ENCODE measurements at places on chromosomes 2 and 18. TPM values are rescaled to one million over a fixed set of nuclear protein-coding genes. Genes with fewer than 3 reads are reported as not detected.

The DAW1 gene
- not detected for total RNA-seq

The CPO gene
- not detected for total RNA-seq

The SCG2 gene
- 0.59 TPM for total RNA-seq

The RNF138 gene
- 8.3 TPM for total RNA-seq

The OTOS gene
- total RNA-seq = not detected

The INO80D gene
- total RNA-seq = 12.5 TPM

The DLGAP1 gene
- 0.44 TPM for total RNA-seq

The FBXO48 gene
- 0.75 TPM for total RNA-seq

The FEV gene
- not detected for total RNA-seq

The ELOA2 gene
- total RNA-seq = not detected

The RAD51AP2 gene
- not detected for total RNA-seq

The IL36B gene
- not detected for total RNA-seq

The SIX2 gene
- total RNA-seq = not detected

The CYP27A1 gene
- total RNA-seq = 0.27 TPM

The NHEJ1 gene
- total RNA-seq = 10.4 TPM

The ADAM23 gene
- 0.60 TPM for total RNA-seq

The CD207 gene
- total RNA-seq = not detected

The GYPC gene
- total RNA-seq = 30.4 TPM

The IMPA2 gene
- 1.5 TPM for total RNA-seq
